Cortex of kidney (tissue), 1 donor: ENCODE measurements at places on chromosomes 2 and 18.

- DNase-seq, result no peak
Measured at GRCh38 chr2:60884800-60885199, 3.4 kb downstream of the REL start.

GRCh38 chr2:38438133-38438882 lies 61.2 kb upstream of the ATL2 start:
- DNase-seq, result no peak

- DNase-seq, result no peak
Measured at GRCh38 chr2:128282246-128282975, 36.3 kb downstream of the HS6ST1 start.

DNA sequence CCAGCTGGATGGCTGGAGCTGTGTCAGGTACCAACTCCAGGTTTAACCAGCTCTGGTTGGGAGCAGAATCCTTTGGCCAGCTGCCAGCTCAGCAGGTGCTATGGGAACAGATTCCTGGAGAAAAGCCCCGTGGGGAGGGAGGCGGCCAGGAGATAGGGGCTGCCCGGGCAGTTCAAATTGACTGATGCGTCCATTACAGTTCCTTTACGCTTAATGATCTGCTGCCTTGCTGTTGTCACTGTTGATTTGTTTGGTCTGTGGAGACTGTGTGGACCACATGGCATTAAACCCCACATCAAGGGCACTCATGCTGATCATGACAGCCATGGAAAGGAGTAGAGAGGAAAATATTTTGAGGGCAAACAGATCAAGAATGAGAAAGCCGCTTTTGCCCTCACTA lies 200.0 kb downstream of the TSN start:
- no peak for DNase-seq

DNA sequence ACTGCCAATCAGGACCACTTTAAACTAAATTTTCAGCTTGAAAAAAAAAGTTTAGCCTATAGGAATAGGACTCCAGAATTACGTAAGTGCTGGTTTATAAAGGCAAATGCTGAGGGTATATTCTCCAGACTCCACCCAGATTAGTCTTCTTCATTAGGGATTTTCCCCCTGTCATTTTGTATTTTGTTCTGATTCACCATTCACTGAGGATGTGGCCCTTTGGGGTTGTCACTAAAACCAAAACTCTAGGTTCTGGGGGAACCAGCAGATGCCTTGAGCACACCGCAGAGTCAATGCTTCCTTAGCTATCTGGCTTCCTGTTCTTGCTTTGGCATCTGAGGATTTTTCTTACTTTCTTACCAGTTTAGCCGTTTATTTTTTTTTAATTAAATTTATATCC lies 10.5 kb downstream of the SCYGR4 start:
- no peak for DNase-seq

GRCh38 chr2:139411236-139411635 lies 631.0 kb upstream of the NXPH2 start:
- DNase-seq, result no peak

DNA sequence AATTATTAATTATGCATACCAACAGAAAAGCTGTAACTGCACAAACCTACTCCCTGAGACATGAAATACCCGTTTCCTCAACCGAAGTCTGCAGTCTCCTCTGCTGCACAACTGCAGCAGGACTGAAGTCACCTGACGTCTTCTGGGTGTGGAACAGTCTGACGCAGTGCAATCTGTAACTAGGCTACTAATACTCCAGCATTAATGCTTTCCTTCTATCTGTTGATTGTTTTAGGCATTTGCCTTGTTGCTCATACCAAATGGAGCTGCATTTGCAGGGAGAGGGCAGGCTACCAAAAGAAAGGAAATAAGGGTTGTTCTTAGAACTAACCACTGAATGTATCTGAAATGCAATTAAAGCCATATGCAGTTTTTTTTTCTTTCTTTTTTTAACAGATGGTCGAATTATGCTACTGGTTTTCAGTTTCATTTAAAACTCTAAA lies 40.1 kb downstream of the RTN4 start:
- no peak for DNase-seq

- DNase-seq, result no peak
Measured at GRCh38 chr18:2518473-2518872, 52.8 kb downstream of the METTL4 start.

DNA sequence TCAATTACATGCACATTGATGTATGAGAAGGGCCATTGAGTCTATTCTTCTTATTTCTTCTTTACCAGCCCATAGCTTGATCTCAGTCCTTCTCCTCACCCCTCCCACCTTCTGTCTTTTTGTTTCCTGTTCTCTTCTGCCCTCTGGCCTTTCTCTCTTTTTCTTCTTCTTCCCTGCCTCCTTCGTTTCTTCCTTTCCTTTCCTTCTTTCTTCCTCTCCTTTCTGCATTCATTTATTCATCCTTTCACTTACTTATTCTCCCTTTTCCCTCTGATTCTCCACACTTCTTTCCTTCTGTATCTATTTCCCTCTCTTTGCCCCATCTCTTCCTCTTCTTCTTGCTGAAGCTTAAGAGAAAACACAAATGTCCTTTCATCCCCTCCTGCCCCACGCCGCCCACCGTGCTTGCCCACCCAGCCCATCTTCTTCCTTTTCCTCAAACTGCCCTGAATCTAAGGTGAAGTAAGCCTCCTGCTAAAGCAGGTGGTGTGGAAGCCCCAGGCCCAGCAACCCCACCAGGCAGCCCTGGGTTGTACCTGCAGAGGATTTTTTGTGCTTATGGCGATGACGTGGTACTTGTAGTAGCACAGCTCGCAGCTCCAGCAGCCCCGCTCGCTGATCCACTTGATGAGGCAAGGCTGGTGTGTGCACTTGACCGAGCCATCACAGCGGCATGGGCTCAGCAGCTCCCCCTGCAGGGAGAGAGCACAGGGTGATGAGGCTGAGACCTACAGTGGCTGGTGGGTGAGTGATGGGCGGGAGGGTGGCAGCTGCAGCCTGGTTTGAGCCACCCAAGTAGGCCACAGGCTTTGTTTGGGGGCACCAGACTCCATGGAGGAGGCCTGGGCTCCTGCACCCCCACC lies 89.0 kb downstream of the MARCHF4 start:
- no peak for DNase-seq

DNA sequence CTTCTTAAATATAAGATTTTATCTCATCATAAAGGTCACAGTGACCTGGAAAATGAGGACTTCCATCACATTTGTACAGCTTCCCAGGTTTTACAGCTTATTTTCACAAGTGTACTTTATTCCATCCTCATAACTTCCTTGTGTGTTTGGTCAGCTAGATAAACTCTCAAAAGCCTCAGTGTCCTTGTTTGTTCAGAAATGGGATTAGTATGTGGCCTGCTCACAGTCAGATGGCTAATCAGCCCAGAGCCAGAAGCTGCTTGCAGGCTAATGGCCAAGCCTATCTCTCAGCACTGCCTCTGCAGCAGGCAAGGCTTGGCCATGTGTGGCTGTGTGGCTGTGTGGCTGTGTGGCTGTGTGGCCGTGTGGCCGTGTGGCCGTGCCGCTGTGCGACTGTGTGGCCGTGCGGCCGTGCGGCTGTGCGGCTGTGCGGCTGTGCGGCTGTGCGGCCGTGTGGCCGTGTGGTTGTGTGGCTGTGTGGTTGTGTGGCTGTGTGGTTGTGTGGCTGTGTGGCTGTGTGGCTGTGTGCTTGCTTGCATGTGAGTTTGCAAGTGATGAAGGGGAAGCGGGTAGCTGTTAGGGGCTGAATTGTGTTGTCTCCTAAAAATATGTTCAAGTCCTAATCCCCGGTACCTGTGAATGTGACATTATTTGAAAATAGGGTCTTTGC lies 233.0 kb upstream of the TNP1 start:
- no peak for DNase-seq

DNA sequence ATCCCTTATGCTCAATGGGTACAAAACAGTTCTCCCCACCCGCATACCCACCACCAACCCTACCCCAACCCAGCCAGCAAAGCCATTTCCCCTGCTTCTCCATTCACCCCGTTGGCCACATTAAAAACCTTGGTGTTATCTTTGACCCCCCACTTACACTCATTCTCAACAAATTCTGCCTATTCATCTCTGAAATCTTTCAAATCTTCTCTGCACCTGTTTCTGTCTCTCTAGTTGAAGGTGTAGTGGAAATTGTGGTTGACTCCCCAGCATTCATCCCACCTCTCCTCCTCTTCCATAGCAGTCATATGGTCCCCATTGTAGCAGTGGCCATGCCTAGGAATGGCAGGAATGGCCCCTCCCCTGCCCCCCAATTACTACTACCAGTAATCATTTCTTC lies 20.5 kb upstream of the TET3 start:
- no peak for DNase-seq

GRCh38 chr2:54377901-54378493 lies 78.1 kb upstream of the SPTBN1 start:
- DNase-seq, result no peak

- DNase-seq, result no peak
Measured at GRCh38 chr2:217905896-217906295, 96.9 kb downstream of the TNS1 start.

DNA sequence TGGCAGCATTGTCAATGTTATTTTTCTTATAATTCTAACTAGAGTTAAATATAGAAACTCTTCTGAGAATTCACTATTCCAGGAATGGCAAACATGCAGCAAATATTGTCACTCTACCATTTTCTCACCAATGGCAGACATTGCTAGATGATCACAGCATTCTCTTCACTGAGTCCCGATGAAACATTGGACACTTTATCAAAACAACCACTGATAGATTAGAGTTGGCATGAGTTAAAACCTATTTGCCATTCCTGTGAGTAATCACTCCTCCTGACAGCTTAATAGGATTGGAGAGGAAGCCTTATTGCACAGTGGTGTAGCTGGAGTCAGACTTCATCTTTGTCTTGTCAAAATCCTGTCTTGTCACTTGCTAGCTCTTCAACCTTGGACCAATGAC lies 163.9 kb upstream of the THUMPD2 start:
- no peak for DNase-seq

- DNase-seq, result no peak
Measured at GRCh38 chr2:240095556-240096523, 40.3 kb downstream of the COPS9 start.

DNA sequence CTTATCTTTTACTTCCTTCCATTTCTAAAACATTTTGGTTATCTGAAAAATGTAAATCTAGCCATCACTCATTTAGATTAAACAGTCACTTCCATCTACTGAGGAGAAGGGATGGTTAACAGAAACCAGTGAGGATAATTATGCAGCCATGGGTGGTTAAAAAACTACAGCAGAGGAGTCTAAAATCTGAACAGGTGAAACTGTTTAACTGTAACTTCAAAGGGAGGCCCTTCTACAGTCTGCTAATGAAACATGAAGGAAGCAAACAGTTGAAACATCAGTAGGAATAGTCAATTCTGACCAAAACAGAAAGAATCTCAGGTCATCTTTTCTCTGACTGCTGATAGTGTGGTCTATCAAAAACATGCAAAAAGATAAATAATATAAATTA lies 71.0 kb downstream of the DTNB start:
- DNase-seq, result no peak

- DNase-seq, result no peak
Measured at GRCh38 chr2:241931976-241932898, 62.7 kb downstream of the RTP5 start.

- no peak for DNase-seq
Measured at GRCh38 chr2:128531856-128532255, 213.2 kb upstream of the HS6ST1 start.
